ENCODE measurements at places on chromosomes 1 and 21.

DNA sequence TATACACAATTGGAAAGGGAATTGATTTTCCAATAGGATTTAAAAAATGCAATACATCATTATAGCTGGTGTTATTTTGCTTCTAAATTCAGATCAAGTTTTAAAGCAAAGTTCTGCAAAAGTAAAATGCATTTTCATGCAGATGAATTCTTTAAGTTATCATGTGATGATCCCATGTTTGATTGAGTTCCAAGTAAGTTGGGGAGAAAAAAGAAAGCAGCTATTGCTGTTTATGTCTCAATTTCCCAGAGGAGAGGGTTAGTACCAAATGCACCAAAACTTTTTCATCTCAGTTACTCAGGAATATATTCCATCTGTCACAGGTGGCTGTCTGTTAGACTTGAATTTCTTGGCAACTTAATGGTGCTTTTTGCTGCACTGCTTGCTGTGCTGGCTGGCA, 29.7 kb downstream of the HSPA13 start:
- DNase-seq, result no peak

- no peak for DNase-seq
Measured at GRCh38 chr1:245657371-245657770, 502.6 kb downstream of the KIF26B start.

DNA sequence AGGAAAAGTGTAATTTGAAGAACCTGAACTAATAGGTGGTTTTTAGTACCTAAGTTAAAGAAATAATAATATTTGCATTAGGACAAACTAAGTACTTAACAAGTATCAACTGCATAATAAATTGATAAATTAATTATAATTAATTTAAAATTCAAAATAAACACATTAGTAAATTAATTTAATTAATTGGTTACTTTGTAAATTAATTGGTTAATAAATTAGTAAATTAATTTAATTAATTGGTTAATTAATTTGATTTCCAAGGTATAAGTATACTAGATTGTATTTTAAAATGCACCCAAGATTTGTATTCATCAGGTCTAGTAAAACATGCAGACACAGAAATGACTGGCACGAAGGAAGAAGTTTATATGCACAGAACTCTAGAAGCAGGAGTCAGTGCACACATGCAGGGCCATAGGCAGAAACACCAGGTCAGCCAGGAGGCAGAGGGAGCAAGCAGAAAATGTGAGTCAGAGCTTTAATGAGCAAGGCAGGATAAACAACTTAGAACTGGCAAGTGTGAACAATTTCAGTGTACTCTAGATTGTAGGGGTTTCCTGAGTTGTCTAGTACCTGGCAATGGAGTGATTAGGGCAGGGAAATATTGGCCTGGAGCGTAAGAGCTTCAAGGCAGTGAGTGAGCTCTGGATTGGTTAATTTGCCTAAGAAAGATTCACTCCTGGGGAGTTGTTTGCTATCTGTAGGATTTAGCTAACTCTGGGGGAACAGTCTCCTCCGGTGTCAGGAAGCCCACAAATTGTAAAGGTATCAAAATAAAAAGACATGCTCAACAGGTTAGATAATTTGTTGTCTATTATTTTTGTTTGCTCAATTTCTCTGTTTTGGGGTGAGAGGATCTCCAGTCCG, 665.7 kb downstream of the MRPL39 start:
- DNase-seq, result no peak

DNA sequence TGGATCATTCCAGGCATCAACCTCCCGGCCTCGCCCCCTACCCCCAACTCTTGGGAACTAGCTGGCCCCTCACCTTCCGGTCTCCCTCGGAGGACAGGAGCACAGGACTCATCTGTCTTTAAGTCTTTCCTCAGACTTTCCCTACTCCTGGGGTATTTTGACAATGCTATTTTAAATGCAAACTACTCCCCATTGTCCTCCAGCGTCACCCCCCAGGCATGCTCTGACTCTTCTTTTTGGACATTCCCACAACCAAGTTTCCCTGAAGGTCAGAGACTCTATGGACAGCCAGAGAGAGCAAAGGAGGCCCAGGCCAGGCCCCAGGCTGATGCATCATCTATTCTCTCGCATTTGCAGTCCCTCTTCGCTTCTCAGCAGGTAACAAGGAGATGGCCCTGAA, 424.3 kb downstream of the PCP4 start:
- DNase-seq, result no peak

DNA sequence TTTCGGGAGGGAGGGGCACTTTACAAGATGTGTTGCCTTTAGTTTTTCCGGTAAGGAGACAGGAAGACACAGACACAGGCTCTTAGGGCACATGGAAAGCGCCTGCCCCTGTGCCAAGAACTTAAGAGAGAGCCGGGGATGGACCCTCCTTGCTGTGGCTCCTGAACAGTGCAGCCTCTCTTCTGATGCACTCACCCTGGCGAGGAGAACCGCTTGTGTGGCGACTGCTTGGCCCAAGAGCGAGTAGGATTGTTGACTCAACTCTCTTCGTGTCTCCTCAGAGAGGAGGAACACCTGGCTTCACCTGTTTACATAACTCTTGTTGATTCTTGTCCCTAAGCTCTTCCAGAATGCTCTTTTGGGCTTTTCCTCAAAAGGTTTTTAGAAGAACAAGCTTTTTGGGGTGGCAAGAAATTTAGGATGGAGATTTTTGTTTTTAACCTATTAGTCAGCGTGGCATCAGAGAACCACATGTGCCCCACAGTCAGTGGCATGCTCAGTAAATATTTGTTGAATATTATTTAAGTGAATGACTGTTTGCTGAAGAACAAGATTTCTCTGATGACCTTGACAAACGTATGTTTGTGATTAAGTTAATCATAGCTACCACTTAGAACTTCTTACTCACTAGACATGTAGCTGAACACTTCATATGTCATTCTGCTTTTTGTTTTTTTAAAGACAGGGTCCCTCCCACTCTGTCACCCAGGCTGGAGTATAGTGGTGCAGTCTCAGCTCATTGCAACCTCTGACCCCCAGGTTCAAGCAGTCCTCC, 60.6 kb downstream of the NFIA start:
- no peak for DNase-seq

- no peak for DNase-seq
Measured at GRCh38 chr1:69595486-69595885, 27.8 kb downstream of the LRRC7 start.

GRCh38 chr1:229848752-229849677, 218.0 kb upstream of the GALNT2 start:
- DNase-seq, result no peak

GRCh38 chr1:45407629-45408287, 67.5 kb upstream of the MUTYH start:
- DNase-seq, result no peak

DNA sequence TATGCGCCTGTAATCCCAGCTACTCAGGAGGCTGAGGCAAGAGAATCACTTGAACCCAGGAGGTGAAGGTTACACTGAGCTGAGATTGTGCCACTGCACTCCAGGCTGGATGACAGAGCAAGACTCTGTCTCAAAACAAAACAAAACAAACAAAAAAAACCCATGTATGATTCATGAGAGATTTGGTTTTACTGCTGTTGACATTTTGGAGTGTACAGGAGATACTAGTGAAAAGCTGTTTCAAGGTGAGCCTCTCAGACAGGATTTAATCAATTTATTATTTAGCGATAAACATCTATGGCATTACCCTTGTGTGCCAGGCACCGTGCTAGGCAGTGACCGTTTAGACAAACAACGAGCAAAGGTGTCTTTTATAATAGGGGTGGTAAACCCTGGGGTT, 16.5 kb downstream of the LHX4 start:
- no peak for DNase-seq

DNA sequence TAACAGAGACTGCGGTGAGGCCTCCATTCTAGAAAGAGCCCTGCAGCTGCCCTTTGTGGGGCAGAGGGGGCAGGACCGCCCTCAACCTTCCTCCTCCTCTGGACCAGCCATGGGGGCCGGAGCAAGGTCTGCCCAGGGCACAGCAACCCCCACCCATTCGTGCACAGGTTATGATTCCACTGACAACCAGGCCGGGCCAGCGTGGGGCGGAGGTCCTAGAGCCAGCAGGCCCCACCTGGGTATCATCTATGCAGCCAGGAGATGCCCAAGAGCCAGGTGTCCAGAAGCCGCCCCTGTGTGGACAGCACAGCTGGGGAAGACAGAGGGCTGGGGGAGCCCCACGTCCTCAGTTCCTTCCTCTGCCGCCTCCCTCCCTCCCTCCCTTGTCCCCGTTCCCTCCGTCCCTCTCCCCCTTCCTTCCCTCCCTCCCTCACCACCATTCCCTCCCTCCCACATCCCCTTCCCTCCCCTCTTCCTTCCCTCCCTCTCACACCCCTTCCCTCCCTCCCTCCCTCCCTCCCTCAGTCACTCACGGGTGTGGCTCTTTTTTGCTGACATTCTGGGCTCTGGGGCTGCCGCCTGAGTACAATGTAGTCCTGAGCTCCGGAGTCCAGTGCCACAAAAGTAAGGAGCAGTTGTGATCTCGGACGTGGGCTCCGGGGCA, 12.3 kb downstream of the RNF223 start:
- no peak for DNase-seq

GRCh38 chr1:226985839-226986463, 45.9 kb downstream of the COQ8A start:
- no peak for DNase-seq

DNA sequence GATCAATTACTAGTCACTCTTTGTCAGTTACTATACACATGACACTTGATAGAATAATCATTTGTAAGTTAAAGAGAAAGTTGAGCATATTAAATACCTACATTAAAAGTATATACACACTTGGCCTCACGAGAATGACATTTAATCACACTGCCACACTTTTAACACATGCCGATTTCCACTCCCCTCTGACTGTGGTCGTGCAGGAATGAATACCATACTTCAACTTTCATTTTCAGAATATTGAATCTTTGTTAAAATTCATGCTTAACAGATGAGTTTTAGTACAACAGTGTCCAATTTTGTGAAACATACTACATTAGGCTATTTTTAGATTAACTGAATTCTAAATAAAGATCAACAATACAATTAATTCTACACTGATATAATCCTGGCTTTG, 78.2 kb upstream of the SDC3 start:
- no peak for DNase-seq

GRCh38 chr1:156767879-156768604, 707 bp downstream of the PRCC start:
- no peak for DNase-seq

DNA sequence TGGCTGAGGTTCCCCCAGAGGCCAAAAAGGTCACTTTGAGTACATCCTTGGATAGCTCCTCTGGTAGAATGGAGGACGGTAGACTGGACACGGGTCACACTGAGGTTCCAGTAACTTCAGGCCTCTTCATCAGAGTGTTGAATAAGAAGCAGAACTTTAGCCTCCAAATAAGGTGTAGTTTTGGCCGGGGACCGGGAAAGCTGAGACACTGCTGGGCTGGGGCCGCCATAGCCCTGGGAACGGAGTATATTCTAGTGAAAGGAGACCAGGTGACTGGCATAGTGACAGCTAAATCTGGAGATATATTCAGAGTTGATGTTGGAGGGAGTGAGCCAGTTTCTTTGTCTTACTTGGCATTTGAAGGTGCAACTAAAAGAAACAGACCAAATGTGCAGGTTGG, 84.1 kb downstream of the EVA1C start:
- DNase-seq, result no peak

DNA sequence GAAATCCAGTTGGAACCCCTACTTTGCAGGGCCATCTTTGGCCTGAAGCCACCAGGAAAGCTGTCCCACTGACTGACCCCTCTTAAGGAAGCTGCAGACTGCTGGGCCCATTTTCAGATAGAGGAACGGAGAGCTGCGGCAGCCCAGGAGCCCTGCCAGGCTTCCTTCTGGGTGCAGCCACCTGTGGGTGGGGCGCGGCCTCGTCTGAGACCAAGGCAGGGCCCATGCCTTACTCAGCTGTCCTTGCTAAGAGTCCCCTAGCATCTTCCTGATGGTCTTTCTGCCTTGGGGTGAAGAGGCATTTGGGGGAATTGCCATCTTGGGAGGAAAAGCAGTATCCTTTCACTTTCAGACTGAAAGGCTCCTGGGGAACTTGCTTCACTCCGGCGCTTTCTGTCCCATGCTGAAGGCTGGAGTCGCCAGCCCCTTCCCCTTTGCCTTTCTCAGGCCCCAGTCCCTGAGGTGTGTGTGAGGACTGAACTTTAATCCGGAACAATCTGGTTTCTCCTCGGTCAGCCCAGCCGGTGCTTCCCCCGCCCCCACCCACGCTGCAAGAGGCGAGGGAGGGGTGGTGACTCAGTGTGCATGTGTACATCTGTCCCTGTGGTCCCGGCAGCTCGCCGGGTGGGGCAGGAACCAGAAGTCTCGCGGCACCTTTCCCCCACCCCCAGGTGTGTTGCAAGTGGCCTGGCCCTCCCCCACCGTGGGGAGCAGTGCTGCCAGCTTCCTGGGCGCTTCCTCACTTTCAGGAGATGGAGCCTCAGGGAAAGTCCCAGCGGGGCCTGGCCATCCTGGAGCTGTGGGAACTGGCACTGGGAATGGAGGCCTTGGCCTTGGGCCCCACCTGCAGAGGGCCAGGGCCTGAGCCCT, 5.1 kb downstream of the ZC3H12A start:
- DNase-seq, result peak; percentile 54

DNA sequence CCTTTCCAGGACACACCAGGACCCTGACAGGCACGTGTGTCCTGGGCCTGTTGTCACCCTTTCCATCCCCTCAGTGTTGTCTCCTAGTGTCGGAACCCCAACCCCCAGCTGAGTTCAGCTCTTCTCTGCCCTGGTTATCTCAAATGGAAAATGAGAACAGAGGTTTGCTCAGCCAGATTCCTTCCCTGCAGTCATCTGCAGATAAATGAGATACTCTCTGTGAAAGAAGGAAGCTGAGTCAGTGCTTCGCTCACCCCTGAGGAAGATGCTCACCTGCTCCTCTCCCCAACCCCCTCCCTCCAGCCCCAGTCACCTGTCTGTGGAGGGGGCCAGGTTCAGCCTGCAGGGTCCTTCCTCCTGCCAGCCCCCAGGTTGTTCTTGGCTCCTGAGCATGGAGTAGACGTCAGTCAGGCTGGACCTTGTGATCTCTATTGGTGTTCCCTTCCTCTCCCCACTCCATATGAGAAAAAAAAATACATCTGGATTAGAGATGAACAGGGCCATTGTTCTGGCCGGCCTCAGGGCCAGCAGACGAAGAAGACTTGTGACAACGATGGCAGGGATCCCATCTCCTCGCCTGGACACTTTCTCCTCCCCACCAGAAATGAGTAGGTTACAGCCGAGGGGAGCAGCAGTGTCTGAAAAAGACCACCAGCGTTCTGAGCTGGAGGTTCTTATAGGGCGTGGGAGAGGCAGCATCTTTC, 20.9 kb downstream of the PHGDH start:
- no peak for DNase-seq

GRCh38 chr1:185727726-185728125, 6.5 kb upstream of the HMCN1 start:
- no peak for DNase-seq

DNA sequence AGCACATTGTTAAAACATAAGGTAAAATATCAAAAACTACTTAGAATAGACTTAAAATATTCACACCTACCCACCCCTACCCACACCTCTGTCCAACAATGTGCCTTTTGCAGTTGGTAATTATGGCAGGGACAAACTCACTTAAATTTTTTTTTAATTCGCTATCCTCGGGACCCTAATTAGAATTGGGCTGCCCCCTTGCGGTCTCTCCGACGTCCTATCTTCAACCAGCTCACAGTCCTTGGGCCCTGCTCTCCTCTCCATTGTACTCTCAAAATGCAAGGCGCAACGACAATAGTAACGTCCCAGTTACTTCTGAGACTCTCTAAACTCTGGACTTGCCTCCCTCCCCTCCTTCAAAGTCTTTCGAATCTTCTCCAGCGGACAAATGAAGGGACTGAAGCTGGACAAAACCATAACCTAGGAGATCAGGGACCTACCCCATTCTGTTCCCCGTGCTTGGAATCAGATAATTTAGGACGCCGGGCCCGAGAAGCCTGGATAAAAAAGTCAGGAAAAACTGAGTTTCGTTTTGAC, 1.1 kb upstream of the CIART start:
- DNase-seq, result no peak
